SK-N-DZ (cell line): ENCODE measurements at places on chromosomes 7 and 10.
A peak's percentile ranks its signal among the peaks of the same experiment; 100 is the strongest.

GRCh38 chr7:102860351-102860811, 52.4 kb upstream of the LRRC17 start:
- DNase-seq = no peak

GRCh38 chr7:8290645-8291308, 28.8 kb upstream of the ICA1 start:
- peak; percentile 82 for DNase-seq

DNA sequence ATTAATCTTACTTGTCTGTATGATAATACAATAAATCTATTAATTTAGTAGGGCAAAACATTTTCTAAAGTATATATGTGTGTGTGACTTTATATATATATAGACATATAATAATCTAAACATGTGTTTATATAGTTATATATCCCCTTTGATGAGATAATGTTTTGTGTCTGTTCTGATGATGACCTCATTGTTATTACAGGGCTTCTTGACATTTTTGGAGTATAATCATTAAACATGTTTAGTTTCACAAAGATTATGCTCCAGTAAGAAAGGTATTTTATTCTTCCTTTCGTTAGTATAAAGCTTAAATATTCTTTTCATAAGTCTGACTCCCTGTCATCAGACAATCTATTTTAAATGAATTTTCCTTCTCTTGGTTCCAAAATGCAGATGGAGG, 62.3 kb upstream of the CABCOCO1 start:
- DNase-seq = no peak

DNA sequence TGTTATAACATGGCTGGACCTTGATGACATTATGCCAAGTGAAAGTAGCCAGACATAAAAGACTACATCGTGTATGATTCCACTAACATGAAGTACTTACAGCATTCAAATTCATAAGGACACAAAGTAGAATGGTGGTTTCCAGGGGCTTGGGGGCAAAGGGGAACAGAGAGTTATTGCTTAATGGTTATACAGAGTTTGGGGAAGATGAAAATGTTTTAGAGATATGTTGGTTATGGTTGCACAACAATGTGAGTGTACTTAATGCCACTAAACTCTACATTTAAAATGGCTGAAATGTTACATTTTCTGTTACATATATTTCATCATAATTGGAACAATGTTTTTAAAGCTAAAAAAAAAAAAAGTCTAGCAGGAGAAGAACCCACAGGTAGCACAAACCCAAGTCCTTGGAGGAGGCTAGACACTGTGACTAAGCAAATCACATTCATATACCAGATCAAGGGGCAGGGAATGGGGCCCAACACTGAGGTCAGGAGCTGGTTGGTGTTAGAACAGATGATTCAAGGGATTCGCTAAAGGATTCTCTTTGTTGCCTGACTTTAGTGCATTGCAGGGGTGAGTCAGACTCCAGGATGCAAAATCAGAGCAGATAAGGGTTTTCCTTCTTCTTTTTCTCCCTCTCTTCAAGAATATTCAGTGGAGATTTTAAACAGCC, 25.1 kb upstream of the AOAH start:
- no peak for DNase-seq

- no peak for DNase-seq
These were observed 42.8 kb downstream of the CLRN3 start for GRCh38 chr10:127849921-127850320.

DNA sequence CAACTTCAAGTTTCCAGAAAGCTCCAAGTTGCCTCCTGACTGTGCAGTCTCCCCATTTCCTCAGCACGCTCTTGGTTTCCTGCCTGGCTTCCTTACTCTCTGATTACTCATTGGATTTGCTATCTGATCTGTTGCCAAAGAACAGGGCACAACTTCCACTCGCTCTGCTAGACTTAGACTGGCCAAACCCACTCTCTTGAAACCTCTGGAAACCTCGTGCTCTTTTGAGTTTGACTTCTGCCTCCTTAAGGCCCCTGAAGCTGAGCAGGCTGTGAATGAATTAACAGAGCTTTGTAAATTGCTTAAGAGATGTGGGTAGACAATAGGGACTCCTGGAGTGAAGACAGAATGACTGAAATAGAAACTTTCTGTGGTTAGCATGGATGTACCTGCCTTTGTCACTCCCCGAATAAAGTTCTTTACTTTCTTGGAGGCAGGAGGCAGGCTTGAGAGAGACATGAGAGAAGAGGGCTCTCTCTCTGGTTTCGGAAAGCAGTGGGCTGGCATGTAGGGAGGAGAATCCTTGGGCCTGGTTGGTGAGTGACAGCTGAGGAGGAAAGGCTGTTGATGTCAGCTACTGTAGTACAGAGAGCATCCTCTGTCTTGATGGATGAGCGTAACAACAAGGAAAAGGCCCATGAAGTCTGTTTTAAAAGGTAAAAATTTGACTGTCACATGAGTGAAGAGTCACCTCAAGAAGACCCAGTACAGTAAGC, 70.8 kb downstream of the CHN2 start:
- no peak for DNase-seq

- DNase-seq = no peak
These were observed 81.3 kb downstream of the INSYN2A start for GRCh38 chr10:127115100-127115499.

- peak; percentile 62 for DNase-seq
These were observed 517.5 kb downstream of the DNAJB6 start for GRCh38 chr7:157854066-157854891.

DNA sequence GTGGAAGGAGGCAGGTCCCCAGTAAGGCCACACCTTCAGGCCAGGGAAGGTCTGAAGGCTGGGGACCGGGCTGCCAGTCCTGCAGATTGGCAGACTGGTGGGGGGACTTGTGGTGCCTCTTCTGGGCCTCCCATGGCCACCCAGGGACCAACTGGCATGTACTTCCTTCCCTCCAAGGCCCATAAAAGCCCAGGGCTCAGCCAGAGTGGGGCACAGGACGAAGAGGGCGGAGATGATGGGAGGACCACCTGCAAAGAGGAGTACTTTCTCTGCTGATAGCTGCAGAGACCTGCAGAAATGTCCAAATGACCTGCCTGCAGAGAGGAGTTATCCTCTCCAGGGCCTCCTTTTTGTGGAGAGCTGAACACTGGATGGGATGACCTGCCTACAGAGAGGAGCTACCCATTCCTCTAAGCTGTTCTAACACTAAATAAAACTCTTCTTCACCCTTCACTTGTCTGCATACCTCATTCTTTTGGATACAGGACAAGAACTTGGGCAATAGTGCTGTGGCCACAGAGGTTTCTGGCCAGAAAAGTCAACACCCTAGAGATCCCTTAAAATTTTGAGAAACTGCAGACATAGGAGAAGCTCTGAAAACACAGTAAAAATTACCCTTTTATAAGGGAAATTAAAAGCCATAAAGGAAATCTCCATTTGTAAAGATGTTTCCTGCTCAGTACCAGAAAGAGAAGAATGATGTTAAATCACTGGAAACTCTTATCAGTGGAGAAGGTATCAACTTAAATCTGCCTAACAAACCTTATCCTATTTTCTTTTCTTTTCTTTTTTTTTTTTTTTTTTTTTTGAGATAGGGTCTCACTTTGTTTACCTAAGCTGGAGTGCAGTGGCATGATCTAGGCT, 20.7 kb upstream of the PRF1 start:
- no peak for DNase-seq

GRCh38 chr7:116239434-116239833, 29.1 kb downstream of the TES start:
- no peak for DNase-seq

GRCh38 chr10:42888504-42889095, 106.0 kb downstream of the BMS1 start:
- DNase-seq = no peak

DNA sequence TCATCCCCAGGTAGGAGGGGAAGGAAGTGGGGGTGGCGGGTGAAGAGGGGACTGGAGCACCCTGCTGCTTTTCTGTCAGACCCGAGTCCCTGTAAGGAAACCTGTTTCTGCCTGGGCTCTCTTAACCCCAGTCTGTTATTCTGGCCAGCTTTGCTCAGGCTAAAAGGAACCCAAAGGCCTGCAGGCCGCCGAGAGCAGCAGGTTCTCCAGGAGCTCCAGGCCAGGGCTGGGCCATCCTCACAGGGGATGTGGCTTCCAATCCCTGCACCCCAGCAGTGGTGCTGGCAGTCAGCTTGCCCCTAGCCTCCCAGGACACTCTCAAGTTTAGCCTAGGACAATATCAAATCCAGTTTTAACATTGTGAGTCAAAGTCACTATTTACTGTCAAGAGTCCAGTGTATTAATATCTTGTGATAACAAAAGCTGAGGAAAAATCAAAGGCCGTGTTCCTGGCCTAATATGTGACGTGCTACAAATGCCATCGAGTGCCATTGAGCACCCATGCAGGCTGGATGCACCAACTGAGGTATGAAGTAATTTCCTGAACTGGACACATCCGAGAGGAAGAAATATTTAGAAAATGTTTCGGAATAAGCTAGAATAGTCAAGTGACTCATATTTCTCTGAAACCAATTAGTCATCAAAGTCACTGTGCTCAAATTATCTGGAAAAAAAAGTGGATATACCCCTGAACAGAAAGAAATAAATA, 7.0 kb downstream of the PKD1L1 start:
- DNase-seq = no peak

- no peak for DNase-seq
These were observed 12.9 kb upstream of the VIM start for GRCh38 chr10:17214971-17215781.

DNA sequence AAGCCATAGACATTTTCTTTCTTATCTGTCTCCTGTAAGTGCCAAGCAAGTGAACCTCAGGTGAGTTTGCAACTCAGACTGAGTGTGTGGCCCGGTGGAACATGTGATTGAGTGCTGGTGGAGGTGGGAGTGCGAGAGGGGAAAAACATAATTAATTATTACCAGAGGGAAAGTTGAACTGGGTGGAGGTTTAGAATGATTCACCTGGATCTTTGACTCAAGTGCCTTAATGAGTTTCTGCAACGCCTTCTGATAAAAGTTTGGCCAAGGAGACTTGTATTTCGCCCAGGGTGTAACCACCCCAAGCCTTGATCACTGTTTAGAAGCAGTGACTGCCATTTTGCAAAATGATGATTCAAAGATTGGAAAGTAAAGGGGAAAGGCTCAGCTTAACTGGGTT, 513.9 kb downstream of the GATA3 start:
- DNase-seq = no peak

DNA sequence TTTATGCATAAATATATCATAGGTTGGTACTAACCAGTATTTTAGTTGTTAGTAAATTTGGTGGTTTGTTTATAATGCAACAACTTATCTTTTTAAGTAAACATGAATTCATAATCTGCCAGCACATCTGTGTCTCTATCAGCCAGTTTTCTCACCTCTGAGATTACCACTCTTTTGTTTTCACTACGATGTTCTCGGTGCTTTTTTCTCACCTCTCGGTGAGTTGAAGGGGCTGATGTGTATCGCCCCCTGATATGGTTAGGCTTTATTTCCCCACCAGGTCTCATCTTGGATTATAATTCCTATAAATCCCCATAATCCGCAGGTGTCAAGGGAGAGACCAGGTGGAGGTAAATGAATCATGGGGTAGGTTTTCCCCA, 114.1 kb downstream of the CAMK1D start:
- no peak for DNase-seq

- no peak for DNase-seq
These were observed 84.8 kb upstream of the GRM3 start for GRCh38 chr7:86558680-86559501.

DNA sequence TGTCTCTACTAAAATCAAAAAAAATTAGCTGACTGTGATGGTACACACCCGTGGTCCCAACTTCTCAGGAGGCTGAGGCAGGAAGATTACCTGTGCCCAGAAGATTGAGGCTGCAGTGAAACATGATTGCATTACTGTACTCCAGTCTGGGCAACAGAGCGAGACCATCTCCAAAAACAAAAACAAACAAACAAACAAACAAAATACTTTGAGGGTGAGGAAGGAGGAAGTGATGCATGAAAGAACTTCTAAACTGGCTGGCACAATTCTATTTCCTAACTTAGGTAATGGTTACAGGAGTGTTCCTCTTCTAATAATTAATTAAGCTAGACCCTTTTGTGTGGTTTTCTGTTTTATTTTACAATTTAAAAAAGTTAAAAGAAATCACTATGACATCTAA, 15.5 kb downstream of the WAPL start:
- no peak for DNase-seq

GRCh38 chr10:47365431-47366180, 17.4 kb downstream of the RBP3 start:
- no peak for DNase-seq

- no peak for DNase-seq
These were observed 637.0 kb downstream of the ZNF716 start for GRCh38 chr7:58086871-58087535.

DNA sequence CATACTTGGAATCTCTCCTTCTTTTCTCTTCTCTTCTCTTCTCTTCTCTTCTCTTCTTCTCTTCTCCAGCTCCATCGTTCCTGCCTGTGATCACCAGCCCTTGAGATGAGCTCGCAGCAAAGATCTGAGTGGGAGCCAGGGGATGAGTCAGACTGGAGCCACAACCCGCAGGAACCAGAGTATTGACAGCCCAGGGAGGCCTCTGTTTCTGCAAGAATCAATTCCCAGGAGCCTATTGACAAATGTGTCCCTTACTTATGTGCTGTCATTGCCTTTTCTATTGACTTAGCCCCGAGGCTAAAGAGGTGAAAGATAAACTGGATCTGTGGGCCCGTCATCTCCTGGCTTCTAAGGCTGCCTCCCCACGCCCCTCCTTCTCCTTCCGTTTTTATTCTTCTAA, 13.1 kb upstream of the HABP2 start:
- DNase-seq = no peak
